T-helper 1 cell (primary cell): ENCODE measurements at places on chromosomes 2 and 18.
A peak's percentile ranks its signal among the peaks of the same experiment; 100 is the strongest.

- DNase-seq = no peak
Measured at GRCh38 chr2:95071856-95072255, 46.3 kb downstream of the MAL start.

GRCh38 chr2:214450118-214450894, 39.5 kb downstream of the VWC2L start:
- no peak for DNase-seq

GRCh38 chr18:46393230-46393629, 263.8 kb downstream of the LOXHD1 start:
- DNase-seq = no peak

DNA sequence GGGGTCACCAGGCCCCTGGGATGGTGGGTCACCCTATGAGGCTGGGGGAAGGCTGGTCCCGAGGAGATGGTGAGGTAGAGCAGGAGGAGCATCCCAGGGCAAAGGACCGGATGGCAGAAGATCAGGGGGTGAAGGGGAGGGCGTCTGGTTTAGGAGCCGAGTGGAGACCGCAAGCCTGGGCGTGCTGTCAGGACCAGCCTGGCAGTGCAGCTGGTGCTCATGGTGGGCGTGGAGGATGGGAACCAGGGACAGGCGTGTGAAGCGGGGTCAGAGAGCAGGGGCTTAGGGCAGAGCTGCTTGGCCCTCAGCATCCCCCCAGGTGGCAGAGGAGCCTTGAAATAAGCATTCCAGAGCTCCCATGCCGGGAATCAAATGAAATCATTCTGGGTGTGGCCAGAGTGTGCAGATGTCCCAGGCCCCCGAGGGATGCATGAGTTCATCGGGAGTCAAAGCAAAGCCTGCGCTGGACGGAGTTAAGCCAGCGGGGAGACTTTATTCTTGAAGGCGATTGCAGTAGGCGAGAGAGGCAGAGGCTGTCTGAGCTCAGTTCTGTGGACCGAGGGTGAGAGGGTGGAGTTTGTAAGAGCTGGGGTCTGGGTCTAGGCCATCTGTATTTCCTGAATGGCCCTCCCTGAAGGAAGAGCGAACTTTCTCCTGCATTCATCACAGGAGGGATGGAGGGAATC, 33.1 kb upstream of the MBP start:
- DNase-seq = no peak

DNA sequence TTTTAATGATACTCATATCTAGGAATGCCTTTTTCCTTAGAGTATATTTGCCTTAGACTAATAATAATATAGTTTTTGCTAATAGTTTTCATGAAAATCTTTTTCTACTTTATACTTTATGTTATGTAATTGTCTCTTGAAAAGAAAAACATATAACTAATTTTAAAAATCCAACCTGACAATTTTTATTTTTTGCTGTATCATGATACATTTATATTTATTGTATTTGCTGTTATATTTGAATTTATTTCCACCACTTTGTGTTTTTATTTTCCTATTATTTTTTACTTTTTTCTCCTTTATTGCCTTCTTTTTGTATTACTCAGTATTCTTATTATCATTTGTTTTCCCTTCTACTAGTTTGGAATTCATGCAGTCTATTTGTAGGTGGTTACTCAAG, 85.4 kb downstream of the MBD5 start:
- no peak for DNase-seq

DNA sequence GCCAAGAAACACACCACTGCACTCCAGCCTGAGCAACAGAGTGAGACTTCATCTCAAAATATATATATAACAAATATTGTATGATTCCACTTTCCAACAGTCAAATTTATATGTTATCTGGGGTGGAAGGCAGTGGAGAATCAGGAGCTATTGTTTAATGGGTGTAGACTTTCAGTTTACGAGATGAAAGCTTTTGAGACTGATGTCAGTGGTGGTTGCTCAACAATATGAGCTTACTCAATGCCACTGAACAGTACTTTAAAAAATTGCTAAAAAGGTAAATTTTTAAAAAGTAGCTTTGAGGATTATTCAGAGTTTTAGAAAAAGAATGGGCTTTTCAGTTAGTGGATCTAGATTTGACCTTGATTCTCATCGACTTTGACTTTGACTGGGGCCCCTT, 105.9 kb upstream of the ST6GAL2 start:
- no peak for DNase-seq

- no peak for DNase-seq
Measured at GRCh38 chr18:48590678-48591077, 51.8 kb downstream of the CTIF start.

DNA sequence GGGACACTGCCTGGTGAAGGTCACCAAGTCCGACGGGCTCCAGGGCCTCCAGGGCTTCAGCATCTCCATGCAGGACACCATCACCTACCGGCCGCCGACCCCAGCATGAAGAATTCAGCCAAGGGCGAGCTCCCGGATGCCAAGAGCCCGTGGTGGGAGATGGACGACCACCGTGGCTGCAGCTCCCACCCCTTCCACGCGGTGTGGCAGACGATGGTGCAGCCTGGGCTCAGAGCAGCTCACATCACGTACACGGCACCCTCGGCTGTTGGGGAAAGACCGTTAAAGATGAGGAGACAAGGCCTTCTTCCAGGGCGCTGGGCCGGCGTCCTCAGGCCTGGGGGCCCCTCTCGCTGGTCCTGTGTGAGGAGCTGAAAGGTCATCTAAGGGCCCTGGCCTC, 31.2 kb upstream of the ADNP2 start:
- no peak for DNase-seq

DNA sequence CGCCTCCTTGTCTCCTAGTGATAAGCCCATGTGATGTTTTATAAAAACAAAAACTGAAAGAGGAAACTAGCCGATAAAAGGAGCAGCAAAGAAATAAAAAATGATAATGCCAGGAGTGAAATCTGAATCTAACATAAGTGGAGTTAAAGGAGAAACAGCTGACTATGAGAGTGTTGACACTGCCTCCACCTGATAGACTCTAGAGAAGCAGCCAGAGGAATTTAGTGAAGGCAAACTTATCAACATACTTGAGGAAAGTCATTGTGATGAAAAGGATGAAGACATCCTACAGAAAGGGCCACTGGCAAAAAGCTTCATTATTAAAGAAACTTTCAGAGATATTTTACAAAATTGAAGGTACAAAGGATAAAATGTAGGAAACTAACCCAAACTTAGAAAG, 1.9 kb downstream of the M1AP start:
- DNase-seq = no peak

DNA sequence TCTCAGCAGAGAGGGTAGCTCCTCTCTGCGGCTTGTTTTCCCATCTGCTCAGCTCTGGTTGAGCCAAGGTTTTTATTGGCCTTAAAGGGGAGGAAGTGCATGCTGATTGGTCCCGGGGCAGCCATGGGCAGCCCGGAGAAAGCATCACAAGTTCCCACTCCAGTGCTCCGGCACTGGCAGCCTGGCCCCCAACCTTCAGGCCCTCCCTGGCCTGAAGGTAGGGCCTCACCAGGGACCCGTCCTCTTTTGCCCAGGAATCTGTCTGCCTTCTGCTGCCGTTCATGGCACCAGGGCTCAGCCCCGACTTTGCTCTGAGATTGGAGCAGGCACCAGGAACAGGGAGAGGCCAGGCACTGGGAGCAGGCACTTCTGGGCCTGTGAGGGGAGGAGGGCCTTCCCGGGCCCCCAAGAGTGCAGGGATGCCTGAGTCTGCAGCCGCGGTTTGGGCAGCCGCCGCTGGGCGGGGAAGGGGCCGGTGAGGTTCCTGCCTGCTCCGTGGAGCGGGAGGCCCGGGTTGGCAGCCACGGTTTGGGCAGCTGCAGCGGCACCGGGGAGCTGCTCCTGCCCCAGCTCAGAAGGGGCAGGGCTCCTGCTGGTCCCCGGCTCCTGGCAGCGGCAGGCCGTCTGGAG, 17.5 kb upstream of the ILKAP start:
- no peak for DNase-seq

DNA sequence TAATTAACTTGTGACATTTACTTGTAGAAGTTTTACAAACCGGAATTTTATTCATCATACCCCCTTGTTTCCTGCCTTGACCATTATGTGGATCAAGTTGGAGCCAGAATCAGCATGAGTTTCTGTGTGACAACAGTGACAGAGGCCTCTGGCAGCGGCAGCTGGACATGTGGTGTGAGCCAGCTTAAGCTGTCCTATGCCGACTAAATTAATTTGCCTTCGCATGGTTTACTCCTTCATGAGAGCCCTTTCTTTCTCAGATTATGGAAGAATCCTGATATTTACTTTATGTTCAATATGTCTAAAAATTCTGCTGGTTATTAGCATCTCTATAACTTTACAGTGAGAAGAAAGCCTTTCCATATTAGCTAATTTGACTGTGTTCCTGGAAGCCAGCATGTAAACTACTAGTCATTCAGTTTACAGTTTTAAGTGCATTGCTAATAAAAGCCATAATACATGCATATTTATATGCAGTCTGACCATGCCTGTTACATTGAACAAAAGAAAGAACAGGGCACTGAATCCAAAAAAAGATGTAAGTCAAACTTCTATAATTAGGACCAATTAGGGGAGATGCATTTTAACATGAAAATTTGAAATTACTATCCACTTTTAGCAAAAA, 495.8 kb upstream of the ACVR2A start:
- no peak for DNase-seq

DNA sequence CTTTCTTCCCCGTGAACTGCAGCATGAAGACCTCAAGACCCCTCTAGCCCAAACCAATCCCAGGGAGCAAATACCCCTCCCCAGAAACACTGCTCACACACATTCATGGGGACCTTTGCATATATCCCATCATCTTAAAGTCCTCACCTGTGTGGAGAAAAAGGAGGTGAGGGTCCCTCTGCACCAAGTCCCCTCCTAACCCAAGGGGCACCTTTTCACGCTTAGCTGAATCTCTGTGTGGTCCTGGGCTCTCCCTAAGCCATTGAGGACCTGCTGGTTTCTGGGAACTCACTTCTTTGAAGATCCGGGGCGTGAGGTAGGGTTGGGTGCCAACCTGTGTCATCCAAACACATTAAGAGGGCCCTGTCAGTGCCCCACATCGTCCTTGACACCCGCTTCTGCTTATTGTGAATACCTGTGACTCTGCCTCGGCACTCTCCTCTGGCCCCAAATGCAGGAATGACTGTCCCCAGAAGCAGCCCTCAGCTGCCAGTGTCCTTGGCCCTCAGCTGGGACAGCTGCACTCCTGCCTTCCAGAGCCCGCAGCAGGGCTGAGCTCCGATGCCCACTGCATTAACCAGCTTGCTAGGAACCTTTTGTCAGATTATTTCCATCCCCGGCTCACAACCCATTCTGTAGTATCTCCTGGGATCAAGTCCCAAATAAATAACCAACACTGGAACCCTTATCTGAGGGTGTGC, 41.3 kb upstream of the ITM2C start:
- no peak for DNase-seq

DNA sequence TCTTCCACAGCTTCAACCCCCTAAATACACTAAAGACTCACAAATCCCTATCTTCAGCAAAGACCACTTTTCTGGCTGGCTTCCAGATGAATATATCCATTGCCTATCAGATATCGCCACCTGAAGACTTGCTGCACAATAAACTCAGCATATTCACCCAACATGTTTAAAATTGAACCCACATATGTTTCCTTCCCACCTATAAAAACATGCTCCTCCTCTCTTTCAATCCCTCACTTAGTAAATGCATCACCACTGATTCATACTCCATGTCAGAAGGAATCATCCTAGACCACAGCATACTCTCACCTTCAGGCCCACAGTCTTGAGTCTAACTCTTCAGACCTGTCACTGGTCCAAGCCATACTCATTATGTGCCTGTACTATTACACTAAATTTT, 5.3 kb downstream of the SPC25 start:
- DNase-seq = no peak

DNA sequence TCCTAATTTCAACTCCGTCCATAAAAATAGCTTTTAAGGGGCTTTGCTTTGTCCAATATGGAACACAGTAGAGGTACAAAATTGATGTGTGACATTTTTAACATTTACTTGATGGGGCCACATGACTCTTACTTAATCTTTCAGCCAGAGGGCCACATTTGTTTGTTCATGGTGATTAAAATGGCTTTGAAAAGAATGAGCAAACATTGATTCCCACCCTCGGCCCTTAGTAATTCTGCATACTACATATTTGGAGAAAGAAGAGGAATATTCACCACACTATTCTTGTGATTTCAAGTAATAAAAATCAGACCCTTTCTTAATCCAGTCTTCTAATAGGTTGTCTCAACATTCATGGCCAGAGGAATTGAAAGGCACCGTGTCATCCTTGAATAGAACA, 17.5 kb downstream of the ARPC2 start:
- no peak for DNase-seq

GRCh38 chr2:156562124-156562523, 125.9 kb downstream of the GPD2 start:
- no peak for DNase-seq

DNA sequence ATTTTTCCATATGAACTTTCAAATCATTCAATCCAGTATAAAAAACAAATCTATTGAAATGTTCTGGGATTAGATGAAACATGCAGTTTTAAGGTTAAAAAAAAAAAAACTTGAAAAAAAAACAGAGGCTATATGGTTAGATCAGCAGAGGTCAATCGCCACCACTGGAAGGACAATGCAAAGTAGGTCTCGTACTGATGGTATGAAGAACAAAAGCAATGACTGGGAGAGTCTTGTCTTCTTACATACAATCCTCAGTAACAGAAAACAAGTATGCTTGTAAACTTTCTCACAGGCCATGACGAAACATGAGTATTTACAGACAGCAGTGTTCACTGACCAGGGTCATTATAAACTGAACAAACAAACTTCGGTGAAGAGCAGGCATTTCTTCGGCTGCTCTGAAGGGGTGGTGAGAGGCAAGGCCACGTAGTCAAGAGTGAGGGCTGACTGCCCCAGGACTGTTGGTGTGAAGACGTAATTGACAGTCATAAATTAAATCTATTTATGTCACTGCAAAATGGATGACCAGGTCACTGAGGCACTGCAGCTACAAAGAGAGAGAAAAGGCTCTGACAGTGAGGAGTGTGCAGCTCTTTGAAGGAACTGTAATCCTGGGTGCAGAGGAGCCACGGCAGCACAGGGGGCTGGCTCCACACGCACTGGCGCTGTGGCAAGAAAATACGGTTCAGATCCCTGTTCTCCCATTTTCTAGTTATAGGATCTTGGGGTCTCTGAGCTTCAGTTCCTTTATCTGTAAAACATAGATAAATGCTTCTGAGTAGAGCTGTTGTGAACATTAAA, 60.0 kb downstream of the NXPH2 start:
- no peak for DNase-seq

- DNase-seq = peak; percentile 47
Measured at GRCh38 chr2:100283724-100284501, 38.4 kb downstream of the LONRF2 start.

DNA sequence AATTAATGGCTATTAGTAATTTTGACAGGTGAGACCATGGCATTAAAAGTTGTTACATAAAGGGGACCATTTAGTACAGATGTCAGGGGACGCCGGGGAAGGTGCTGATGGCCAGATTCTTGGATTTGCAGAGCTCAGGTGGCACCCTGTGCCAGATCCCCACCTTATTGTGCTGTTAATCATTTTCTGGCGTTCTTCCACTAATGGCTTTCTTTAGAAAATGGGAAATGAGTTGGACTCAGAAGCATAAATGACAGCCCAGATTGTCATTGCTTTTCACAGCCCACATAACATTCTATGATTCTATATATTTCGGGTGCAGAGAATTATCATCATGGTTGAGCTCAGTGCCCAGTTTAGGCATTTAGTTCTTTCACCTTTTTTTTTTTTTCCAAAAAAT, 257.2 kb upstream of the TCF4 start:
- no peak for DNase-seq
